ENCODE measurements at places on chromosomes 3 and 15. TPM values are rescaled to one million over a fixed set of nuclear protein-coding genes. Genes with fewer than 3 reads are reported as not detected.

GRCh38 chr3:139597947-139598346, 58.4 kb upstream of the RBP1 start:
- no peak for DNase-seq

DNA sequence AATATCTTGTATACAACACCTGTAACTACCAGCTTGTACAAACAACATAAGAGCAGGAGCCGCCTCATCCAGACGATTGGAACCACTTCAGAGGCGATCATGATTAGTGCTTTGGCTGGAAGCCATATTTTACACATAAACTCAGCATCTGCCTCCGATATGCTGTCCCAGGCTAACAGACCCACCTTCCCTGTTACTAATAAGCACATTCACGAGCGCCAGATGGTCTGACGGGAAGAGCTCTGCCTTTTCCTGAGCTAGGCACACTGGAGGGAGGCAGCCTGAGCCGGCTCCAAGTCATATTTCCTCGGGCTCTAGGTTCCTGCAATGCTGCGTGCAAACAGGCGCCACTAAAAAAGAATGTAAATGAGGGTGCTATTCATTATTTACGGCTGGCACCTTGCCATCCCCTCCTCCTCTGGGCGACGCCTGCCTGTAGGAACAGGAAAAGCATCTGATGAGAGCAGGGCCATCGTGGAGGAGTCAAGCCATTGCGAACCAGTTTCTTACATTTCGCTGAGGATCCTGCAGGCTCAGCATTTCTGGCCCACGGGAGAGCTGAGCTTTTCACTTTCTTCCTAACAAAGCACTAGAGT, 98.2 kb downstream of the ANXA2 start:
- no peak for DNase-seq

- no peak for DNase-seq
Observed at GRCh38 chr3:132843349-132843748, 121.1 kb upstream of the NPHP3 start.

FOXL2NB gene
- total RNA-seq, result not detected

- peak; percentile 55 for DNase-seq
Observed at GRCh38 chr3:51974963-51975851, at the start of gene ABHD14A. Gene ABHD14A, plus strand, starts transcription at chr3:51975064. Its CDS starts 72 bp downstream, at chr3:51975136.

- DNase-seq, result no peak
Observed at GRCh38 chr3:44066806-44067205, 174.9 kb upstream of the TOPAZ1 start.

DNA sequence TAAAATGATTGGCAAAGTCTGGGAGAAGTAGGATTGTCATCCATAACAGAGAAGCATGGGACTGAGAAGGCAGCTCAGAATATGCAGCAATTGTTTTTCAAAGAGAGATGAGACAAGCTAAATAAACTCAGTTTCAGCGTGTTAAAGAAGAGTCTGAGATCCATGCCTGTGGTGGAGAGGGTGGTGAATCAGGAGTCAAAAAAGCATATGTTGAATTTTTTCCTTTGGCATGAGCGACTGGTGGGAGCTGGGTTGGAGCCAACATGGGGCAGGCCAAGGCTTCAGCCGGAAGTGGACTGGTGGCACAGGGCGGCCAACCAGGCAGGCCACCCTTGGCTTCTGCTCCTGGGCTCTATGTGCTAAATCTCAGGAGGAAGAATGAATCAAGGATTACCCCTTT, 102.0 kb downstream of the SST start:
- no peak for DNase-seq
